KG1 (cell line): ENCODE measurements at places on chromosomes 6 and 20.

DNA sequence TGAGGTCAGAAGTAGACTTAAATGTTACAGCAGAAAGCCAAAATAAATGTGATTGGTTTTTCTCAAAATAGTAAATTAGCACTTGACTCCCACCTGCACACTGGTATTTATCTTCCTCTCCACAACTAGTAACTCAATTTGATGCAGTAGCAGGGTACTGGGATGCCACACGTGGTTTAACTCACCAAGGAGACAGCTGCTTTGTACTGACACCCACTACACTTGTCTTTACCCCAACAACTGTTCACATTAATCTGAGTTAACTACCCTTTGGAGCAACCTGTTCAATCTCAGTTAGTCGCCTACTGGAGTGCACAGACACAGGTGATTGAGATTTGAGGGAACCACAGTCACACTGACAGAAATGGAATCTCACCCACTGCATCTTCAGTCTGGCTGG is 242.1 kb downstream of the PRKN start:
- DNase-seq, result no peak

GRCh38 chr20:47713878-47714450 is 71.3 kb downstream of the SULF2 start:
- DNase-seq, result no peak

- DNase-seq, result no peak
Observed at GRCh38 chr20:46546936-46547335, 3.5 kb downstream of the OCSTAMP start.

GRCh38 chr20:61841966-61842365 is 223.7 kb downstream of the TAF4 start:
- no peak for DNase-seq

GRCh38 chr6:155193526-155193925 is 70.3 kb upstream of the CLDN20 start:
- no peak for DNase-seq

DNA sequence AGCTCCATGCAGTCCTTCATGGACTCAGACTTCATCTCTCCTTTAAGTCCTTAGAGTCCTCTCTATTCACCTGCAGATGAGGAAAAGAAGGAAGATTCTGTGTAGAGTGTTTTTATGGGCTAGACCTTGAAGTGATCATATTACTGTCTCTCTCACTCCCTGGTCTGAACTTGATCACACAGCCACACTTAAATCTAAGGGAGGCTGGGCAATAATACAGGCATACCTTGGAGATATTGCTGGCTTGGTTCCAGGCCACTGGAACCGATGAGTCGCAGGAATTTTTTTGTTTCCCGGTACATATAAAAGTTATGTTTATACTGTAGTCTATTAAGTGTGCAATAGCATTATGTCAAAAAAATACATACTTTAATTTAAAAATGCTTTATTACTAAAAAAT is 59.2 kb upstream of the FOXO3 start:
- DNase-seq, result no peak

- DNase-seq, result no peak
Observed at GRCh38 chr6:7169296-7169721, 61.5 kb downstream of the RREB1 start.

DNA sequence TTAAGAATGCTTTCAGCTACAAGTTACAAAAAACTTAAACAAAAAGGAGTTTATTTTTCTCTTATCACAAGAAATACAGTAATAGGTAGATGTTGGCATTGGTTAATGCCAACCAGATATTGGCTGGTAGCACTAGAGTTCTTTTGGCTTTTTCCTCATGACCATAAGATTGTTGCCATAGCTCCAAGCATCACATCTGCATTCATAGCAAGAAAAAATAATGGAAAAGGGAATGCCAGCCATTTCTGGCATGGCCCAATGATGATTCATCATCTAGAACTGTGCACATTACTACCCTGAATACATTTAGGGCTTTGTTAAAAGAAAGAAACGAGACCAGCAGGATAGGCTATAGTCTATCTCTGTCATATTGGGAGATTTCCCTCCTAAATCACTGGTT is 20.8 kb upstream of the SIRT5 start:
- DNase-seq, result no peak

DNA sequence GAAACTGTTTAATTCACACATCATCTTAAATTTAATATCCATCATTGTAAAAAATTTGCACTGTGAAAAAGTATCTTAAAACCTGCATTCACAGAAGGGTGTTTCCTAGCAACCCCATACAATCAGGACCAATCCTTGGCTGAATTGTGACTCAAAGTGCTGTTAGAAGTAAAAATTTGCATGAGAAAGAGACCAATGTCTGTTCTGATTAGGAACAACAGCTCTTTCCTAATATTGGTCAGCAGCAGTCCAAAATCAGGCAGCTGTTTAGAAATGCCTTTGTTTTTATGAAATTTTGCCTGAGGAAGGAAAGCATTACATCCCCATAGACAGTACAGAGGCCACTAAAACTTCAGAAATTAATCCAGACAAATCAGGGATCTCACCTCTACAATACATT is 987.0 kb downstream of the HACE1 start:
- no peak for DNase-seq

GRCh38 chr6:7802662-7803061 is 76.8 kb downstream of the BMP6 start:
- no peak for DNase-seq

- DNase-seq, result no peak
Observed at GRCh38 chr6:84309336-84309735, 81.9 kb upstream of the CEP162 start.

- DNase-seq, result no peak
Observed at GRCh38 chr6:111423960-111424846, 58.8 kb downstream of the REV3L start.

GRCh38 chr20:63015662-63016361 is 9.0 kb upstream of the BHLHE23 start:
- DNase-seq, result no peak

GRCh38 chr20:9503526-9504245 is 10.7 kb upstream of the LAMP5 start:
- no peak for DNase-seq

DNA sequence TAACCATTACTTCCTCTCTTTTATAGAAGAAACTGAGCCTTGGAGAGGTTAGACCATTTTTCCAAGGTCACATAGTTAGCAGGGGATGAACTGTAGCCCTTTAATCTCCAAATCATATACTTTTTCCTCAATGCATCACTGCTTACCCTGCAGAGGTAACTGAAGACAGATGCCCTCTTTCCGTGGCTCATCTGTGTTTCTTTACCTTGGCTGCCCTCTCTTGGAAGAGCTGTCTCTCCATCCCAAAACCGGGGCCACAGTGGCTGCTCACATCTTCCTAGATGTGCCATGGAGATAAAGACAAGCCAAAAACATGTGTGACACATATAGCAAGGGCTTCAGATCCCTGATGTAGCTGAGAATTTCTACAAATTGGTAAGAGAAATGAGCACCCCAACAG is 581 bp upstream of the ALDH8A1 start:
- no peak for DNase-seq

GRCh38 chr6:26598267-26598666 is 1.5 kb downstream of the ABT1 start:
- DNase-seq, result no peak

DNA sequence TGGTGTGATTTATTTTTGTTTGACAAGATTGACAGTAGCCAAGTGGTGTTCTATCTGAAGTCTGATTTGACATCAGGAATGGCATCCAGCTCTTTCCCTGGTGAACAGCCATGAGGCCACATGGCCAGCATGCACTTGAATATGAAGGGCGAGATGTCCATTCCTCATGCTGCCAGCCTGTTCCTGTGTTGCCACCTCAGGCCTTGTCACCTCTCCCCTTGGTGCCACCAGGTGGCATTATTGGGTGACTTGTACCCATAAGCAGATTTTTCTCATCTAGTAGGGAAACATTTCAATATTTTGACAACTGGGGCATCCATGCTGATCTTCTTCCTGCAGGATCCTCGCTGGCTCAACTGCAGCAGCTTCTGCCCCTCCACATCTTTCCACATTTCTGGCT is 199.1 kb downstream of the ERMARD start:
- DNase-seq, result no peak

DNA sequence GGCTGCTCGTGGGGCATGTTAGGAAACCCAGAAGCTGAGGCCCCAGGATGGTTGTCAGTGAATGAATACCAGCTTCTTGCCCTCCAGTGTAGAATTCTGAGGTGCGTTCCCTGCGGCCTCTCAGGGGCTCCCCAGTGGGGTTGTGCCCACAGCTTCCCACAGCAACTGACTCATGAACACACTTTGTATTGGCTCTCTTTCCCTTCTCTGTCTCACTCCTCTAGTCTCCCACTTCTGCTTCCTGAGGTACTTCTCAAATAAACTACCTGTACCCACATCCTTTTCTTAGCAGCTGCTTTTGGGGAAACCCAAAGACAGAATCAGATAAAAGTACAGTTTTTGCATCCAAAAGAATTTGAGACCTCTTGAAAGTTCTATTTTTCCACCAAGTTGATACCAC is 107.7 kb upstream of the JAG1 start:
- DNase-seq, result peak; percentile 5

DNA sequence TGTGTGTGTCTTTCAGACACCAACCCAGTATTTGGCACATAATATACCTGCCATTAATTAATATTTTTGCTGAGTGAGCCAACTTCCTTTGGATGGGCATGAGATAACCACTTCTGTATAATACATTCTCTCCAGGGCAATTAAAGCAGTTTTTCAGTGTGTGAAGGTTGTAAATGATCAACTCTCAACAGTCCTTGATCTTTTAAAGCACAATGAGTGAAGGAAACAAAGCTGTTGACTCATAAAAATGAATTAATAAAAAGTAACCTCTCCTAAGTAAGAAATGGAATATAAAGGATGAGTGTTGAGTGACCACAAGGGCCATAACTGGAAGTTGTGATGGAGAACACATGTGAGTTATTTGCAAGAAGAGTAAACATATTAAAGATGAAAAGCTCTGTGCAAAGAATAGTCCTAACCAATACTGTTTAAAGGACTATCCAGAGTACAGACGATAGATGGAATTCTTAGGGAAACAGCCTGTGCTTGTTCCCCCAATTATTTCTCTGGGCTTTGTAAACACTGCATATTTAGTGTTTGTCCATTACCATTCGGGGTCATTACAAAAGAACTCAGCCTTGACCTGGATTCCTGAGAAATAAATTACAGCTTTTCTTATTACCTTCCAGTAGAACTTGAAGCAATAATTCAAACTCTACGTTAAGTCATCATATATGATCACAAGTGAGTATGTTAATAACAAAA is 446.2 kb downstream of the PLCB1 start:
- DNase-seq, result no peak

DNA sequence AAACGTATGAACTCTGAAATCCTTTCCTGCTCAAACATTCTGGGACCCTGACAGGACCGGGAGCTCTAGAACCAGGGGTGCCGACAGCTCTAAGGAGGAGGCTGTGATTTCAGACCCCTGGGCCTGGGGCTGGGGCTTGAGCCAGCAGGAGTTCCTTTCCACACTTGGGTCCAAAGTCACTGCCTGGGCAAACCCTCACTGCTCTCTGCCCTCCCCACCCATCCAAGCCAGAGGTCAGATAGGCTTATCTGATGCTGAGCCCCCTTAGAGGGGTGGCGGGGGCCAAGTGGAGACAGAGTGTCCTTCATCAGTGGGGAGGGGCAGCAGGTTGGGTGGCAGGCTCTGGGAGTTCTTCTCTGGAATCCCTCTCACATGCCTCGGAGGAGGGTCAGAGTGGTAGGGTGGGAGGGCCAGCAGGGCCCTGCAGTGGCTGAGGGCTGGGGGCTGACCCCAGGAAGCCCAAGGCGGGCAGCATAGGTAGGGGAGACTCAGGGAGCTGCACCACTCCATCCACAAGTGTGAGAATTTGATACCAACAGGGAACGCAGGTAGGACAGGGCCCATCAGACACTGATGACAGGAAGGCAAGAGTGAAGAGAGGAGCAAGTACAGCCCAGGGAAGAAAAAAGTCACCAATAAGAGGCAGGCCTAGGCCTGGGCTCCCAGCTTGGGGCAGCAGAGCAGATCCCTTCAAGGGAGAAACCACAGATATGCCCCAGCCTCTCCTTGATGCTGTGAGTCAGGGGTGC is 121.0 kb downstream of the MRPL14 start:
- no peak for DNase-seq

DNA sequence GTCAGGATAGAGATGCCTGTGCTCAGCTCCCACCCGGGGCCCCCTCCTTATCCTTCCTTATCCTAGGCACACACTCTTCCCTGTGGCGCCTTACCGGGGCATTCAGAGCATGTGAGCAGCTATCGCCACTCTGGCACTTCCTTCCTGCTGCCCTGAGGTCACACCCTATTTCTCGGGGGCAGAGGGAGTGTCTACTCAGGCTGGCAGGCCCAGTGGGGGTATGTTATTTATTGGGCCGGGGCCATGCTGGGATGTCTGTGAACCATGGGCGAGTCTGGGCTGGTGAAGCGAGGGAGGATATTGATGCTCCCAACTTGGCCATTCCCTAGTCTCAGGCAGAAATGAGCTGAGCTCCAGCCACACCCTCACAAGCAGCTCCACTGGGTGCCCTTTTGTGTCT is 3.9 kb upstream of the LY6G6D start:
- no peak for DNase-seq

DNA sequence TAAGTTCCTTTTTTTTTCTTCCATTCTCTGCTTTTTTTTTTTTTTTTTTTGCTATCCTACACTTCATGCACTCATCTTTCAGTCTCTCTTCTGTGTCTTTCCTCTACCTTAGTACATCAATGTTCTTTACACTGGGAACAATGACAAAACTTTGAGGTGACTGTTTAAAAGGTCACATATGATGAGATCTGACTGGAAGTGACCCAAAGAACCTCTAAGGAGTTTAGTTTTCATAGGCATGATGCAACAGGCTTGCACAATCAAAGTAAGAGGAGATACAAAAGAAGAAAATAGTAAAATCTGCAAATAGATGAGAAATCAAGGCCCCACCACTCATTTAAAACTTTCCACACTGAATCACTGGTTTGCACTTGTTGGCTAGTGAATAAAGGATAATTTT is 840.8 kb downstream of the TBC1D32 start:
- no peak for DNase-seq

- DNase-seq, result no peak
Observed at GRCh38 chr20:61712688-61713087, 353.0 kb downstream of the TAF4 start.
